ENCODE measurements at places on chromosomes 5 and 9.
A peak's percentile ranks its signal among the peaks of the same experiment; 100 is the strongest.

- no peak for DNase-seq
Observed at GRCh38 chr5:93587597-93588351, 4.8 kb downstream of the NR2F1 start.

DNA sequence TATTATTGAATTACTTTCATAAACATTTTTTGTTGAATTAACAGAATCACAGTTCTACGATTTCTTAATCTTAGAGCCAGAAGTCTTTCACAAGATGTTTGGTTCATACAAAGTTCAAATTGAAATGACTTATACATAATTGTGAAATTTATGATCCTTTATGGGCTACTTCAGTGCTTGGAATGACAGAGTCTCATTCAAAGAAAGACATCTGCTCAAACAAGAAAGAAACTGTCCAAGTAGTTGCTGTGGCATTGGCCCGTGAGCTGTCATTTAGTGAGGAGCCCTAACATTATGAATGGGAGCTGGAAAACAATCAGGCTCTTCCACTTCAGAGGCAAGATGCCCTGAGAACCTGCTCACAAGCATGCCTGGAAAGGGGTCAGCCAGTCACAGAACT, 63.4 kb downstream of the AUH start:
- no peak for DNase-seq

- no peak for DNase-seq
Observed at GRCh38 chr9:115373710-115374045, 255.7 kb upstream of the TNC start.

DNA sequence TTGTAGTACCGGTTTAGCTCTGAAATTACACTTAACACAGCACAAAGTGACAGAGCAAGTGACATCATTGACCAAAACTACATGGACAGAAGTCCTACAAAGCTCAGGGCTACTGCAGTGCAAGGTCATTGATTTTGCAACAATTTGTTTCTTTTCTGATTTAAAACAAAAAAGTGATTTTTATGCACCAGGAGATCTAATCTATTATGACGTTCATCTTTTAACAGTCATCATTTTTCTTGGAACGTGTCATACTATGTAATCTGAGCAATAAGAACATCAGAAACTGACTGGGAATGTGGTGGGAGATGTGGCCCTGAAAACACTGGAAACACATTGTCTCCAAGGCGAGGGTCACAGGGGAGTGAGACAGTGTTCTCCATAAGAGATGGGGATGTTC, 17.4 kb upstream of the ZFAND5 start:
- DNase-seq: no peak

GRCh38 chr5:140953234-140953633, 13.0 kb upstream of the PCDHAC2 start:
- DNase-seq: no peak

- DNase-seq: no peak
Observed at GRCh38 chr9:109030426-109030825, 17.1 kb upstream of the CTNNAL1 start.

DNA sequence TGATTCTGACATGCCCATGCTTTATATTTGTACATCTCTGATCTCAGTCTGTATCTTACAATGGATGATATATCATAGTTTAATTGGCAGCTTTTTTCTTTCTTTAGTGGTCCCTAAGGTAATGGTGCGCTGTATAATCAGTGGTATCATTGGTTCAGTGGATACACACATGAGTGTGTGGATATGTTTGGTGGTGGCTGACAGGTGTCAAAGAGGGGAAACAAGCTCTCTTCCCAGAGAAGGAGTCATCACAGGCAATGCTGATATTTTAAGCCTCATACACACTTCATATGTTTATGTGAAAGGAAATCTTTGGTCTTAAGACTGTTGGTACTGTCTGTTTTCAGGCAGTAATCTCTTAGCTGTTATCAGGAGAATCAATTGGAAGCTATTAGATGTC, 52.1 kb upstream of the KIAA1958 start:
- DNase-seq: no peak

DNA sequence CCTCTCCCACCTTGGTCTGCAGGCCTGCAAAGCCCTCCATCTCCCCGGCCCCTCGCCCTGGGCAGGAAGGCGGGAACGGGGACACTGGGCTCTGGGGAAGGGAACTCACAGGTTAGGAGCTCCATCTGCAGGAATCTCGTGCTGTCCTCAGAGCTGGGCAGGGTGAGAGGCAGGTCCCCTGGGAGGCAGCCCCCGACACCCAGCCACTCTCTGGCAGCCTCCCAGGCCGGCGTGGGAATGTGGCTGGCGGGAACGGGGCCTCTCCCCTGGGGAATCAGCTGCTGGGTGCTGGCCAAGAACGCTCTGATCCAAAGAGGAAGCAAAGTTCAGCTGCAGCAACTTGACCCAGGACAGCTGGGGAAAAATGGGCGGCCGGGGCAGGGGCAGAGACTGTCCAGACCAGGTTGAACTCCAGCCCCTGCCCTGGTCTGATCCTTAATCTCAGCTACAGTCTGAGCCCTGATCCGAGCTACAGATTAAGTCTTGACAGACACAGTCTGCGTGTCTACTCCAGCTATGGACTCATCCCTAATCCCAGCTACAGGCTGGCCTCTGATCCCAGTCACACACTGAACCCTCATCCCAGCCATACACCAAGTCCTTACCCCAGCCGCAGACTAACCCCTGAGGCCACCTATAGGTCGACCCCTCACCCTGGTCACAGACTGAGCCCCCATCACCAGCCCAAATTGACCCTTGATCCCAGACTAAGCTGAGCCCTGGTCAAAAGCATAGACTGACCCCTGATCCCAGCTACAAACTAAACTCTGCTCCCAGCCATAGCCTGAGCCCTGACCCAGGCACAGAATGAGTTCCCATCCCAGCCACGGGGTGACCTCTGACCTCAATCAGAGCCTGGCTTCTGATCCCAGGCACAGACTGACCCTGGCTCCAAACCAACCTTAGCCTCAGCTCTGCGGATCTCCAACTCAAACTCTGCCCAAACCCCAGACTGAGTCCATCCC, 37.3 kb upstream of the EGFL7 start:
- DNase-seq: peak; percentile 65

DNA sequence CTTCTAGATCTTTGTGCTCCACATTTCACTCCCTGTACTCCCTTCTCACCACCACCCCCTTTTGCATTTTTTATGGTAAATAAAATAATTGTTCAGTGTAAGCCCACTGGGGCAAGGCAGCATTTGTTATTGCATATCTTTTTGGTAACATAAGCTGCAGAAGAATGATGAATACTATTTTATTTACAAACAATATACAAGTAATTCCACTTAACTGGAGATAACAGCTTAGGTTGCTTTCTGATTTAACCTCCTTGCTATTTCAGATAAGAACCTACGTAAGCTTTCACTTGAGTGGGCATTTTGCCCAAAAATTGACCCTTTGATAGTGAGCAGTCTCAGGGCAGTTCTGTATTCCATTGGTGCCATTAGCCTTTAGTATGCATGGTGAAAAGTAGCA, 417.9 kb downstream of the SH3GL2 start:
- DNase-seq: no peak

DNA sequence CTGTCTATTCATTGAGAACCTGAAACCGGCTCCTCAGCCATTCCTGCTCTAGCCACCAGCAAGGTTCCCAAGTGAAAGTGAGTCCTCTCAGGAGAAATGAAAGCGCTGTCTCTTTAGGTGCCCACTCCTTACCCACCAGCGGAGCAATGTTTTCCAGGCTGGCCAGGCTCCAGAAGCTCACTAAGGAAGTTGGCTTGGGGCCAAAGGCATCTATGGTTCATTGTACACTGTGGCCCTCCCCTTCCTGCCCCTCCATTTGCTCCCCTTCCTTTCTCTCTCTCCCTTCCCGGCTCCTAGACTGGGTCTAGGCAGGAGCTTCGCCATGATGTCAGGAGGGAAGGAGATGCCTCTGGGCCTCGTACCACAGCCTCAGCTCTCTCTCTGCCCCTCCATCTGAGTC, 1.1 kb upstream of the GABRP start:
- DNase-seq: no peak

DNA sequence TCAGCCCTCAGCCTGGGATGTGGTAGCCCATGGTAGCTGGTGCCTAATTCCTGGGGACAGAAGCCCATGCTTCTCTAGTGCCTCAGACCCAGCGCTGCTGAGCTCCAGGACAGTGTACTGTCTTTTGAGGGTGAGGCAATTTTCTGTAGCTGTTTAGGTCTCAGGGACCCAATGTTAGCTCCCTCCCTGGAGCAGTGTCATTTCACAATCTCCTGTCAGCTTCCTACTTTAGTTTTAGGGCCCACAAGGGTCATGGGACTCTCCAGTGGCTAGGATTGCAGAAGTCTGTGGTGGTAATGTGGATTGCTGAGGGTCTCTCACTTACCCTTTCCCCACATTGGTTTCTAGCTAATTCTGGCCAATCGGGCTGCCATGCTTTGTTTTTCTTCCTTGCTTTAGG, 67.7 kb upstream of the CCL21 start:
- DNase-seq: no peak

DNA sequence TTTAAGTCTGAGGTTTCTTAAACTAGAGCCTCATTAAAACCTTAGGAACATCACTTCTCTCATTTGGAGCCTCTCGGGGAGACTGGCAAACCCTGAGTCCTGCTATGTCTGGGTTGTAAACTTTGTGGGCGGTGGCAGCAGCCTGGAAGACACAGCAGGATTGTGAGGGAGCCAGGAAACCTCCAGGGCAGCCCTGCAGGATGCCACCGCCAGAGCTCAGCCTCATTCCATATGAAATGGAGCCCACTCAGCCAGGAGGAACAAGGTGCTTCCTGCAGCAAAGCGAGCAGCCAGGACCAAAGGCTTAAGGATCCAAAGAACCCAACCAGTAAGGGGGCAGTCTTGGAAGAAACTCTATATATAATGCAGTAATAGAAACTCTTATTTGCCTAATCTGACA, 37.9 kb upstream of the IDNK start:
- no peak for DNase-seq

DNA sequence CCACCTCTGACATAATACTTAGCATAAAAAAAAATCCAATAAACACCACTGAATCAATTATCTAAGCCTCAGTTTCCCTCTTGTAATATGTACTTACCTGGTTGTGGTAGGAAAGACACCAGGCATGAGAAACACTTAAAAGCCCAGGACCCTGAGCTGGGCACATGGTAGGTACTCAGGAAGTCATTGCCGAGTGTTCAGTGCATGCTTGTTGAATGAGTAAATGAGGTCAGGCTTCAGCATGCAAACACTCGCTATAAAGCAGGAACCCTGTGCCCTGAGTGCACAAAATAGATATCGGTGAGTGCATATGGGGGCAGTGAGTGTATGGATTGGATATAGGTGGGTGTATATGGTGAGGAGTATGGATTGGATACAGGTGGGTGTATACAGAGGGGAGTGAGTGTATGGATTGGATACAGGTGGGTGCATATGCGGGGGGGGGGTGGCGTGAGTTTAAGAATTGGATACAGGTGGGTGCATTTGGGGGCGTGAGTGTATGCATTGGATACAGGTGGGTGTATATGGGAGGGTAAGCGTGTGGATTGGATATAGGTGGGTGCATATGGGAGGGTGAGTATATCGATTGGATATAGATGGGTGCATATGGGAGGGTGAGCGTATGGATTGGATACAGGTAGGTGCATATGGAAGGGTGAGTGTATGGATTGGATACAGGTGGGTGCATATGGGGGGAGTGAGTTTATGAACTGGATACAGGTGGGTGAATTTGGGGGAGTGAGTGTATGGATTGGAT, 194.3 kb upstream of the MSX2 start:
- DNase-seq: no peak

DNA sequence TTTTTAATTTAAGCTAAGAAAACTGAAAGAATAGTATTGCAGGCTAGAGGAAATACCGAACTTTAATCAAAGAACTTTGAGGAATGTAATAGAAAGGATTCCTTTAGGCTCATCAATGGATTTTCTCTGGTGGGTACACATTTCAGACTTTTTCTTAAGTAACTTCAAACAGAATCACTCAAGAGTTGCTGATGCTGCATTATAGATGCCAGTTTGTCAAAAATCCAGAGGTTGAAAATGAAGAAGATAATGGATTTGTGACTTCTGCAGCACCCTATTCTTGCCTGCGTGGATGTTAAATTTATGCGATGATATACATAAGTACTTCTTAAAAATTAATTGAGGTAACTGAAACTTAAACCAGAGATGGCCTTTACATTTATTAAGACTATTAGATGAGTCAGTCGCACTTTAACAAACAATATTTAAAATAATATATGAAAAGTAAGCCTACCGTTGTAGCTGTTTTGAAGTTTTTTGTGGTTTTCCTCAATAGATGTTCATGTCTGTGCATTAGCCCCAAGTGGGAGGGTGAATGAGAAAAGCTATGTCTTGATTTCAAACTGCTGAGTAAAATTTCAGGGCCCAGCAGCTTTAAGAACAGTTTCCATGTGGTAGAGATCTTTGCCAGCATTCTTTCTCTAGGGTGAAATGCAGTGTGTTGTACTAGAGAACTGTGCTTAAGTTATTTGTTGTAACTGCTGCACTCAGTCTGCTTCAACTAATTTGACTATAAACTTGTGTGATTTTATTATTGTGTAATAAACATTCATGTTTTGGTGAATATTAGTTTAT, at the start of gene OGN:
OGN (minus strand) TSS at position 537 of the 795 bp plus-strand sequence. CDS start 1,171 bp downstream, outside the sequence.
- no peak for DNase-seq

- peak; percentile 45 for DNase-seq
Observed at GRCh38 chr5:145847499-145848497, 12.7 kb upstream of the PRELID2 start.

DNA sequence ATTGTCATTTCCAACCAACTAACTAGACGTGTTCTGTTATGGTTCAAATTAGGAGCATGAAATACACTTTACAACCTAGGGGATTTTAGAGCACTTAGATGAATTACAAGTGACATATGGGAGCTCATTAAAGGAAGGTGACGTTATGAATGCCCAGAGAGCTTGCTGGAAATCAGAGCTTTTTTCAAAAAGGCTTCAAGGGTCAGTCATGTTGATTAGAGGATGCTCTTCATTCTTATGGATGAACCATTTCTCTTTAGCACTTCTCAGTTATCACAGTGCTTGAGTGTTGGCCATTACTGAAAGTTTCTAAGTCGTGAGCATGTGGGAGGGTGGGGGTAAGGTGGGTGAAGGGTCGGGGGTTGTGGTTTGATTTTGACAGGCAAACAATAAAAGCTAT, 1245.5 kb upstream of the DMAC1 start:
- DNase-seq: no peak

DNA sequence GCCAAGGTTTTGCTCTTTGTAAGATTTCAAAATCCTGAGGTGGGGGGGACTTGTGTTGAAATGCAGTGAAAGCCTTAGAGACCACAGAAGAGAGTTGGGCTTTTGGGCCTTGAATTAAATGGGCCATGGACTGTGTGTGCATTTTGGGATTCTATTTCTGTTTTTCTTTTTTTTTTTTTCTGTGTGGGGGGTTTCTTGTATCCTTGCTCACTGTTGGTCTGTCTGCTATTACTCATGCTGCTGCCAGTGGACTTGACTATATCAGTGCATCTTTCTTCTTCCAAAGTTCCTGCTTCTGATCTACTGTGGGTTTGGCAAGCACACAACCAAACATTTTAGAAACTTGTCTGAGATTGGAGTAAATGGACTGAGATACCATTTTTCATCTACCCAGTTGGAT, 344.9 kb downstream of the ARL15 start:
- DNase-seq: no peak

GRCh38 chr9:99478469-99479027, 256.5 kb downstream of the SEC61B start:
- no peak for DNase-seq
